ENCODE measurements at places on chromosomes 6 and 20.

- no peak for DNase-seq
Observed at GRCh38 chr6:45677381-45678284, 299.9 kb upstream of the SUPT3H start.

- DNase-seq: no peak
Observed at GRCh38 chr6:96853083-96853482, 15.8 kb upstream of the GPR63 start.

DNA sequence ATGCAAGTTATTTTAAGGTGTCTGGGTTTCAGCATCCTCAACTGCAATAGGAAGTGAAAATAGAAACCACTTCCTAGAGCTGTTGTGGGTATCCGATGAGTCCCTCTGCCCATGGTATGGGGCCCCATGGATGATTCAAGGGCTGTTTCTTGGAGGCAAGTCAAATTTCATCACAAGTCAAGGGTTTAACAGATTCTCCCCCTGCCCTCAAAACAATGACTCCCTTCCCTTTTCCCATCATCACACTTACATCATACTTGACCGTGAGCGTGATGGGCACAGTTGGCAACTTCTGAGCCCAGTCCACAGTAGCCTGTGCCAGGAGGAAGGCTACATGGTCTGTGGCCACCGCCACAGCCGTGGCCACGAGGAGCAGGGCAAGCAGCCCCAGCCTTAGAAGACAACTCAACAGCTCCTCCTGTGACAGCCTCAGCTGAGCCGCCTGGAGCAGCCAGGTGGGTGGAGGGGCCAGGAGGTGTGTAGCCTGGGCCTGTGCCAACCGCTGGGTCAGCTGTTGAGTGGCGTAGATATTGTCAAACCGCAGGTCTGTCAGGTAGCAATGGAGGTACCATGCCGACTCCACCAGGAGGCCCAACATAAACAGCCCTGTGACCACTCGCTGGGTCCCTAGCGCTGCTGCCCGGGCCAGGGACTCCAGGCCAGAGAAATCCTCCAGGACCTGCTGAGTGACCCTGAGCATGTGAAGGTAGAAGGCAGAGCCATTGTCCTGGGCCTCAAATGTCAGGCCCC is 5.2 kb downstream of the OCSTAMP start:
- no peak for DNase-seq

- DNase-seq: no peak
Observed at GRCh38 chr6:72626126-72626525, 4.3 kb downstream of the KCNQ5 start.

DNA sequence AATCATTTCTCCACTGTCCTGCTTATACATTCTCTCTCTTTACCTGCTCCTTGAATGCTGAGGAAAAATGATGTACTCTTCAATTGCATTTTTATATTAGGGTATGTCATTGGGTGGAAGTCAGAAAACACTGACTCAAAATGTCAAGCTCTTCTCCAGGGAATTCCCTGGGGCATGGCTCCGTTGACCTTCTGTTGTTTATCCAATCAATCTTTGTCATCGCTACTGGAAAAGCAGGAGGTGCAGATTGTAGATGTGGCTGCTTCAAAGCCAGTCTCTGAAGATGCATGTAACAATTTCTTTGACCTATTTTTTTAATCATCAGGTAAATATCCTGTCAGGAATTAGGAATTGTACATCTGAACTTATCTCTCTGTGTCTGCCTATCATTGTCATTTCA is 63.9 kb upstream of the TENT5A start:
- no peak for DNase-seq

GRCh38 chr20:40080041-40080652 is 608.9 kb downstream of the MAFB start:
- no peak for DNase-seq

GRCh38 chr6:29679962-29680361 is 990 bp downstream of the ZFP57 start:
- DNase-seq: peak; percentile 77

DNA sequence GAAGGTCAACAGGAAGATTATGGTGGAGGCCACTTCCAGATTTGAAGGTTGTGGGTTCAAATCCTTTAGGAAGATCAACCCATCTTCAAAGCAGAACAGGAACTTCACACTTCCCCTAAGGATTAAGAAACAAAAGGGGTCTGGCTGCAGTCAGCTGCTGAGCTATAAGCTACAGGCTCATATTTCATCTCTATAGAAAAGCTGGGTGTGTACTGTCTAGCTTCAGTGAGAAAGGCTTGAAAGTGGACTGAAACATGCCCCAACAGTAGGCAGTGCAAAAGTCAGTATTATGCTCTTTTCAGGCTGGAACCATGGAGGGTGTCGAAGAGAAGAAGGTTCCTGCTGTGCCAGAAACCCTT is 60.1 kb upstream of the SPDEF start:
- DNase-seq: no peak

DNA sequence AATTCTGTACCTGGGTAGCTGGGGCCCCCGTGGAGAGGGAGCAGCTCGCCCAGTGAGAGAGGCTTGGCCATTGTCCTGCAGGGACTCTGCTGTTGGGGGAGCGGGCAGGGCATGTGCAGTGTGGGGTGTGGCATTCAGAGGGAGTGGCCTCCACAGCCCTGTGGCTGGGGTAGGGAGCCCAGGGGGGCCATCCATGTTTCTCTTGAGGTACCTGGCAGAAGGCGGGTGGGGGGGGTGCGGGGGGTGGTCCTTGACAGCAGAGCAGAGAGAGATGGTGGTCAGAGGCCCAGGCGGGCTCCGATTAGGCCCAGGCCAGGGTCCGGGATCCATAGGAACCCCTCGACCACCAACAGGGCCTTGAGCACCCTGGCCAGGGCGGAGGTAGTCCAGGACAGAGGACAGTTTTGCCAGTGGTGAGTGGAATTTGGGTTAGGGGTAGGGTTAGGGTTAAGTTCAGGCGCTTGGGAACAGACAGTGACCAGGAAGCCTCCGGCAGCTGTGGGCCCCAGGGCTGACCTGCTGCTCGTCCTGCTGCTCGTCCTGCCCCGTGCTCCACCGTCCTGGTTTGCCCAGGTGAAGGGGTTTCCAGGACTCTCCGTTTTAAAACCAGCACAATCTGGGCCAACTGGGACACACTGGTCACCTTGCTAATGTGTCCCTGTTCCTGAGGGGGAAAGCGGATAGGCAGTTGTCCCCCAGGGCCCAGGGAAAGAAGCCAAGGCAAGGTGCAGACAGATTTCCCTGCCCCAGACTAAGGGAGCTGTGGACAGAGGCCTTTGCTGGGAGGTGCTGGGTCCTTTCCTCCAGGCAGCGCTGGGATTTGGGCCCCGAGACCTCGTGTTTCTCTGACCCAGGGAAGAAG is 24.8 kb upstream of the MYT1 start:
- DNase-seq: no peak

- peak; percentile 82 for DNase-seq
Observed at GRCh38 chr6:134060491-134061106, 8.2 kb upstream of the SLC2A12 start.

DNA sequence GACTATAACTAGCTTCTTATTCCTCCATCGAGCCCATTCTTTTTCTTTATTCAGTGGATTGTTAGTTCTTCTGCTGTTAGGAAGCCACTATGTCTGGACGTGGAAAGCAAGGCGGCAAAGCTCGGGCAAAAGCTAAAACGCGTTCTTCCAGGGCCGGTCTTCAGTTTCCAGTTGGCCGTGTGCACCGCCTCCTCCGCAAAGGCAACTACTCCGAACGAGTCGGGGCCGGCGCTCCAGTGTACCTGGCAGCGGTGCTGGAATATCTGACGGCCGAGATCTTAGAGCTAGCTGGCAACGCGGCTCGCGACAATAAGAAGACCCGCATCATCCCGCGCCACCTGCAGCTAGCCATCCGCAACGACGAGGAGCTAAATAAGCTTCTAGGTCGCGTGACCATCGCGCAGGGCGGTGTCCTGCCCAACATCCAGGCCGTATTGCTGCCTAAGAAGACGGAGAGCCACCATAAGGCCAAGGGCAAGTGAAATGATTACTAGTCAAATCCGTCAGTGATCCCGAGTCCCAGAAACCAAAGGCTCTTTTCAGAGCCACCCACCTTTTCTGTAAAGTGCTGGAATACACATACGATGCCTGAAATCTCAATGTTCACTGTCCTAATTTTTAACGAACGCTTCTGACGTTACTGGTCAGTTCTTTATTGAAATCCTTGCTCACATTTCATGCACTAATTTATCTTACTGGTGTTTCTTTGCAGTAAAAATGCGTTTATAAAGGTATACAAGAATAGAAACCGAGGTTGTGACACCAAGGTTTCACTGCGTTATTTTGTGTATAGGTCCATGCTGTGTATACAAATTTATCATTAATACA is 129.9 kb downstream of the HFE start:
- no peak for DNase-seq

DNA sequence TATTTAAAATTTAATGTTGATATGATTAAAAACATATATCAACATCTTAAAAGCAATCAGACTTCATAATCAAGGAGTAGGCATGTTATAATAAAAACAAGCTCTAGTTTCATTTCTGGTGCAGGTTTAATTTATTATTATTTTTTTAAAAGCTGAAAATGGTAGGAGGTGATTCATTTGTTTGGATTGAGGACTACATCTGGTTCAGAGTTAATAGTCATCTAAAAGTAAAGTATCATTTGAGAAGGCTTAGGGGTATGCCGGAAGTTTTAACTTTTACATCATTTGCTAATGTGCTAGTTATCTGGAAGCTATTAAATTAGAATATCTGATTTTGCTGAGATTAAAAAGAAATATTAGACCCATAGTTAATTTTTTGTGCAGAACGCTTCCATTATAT is 169.5 kb upstream of the LAMA2 start:
- DNase-seq: no peak

DNA sequence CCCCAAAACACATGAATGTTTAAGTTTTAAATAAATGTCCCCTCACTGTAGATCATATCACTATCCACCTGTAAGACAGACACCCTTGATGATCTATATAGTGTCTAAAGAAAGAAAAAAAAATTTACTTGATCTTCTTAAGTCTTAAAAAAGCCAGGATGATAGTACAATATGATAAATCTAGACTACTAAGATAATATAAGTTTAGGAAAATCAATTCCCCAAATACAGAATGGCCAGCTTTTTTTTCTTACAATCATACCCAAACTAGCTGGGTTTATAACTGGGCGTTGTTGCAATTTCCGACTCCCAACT is 14.4 kb downstream of the ZNF217 start:
- DNase-seq: no peak

GRCh38 chr6:44157152-44157521 is 1.5 kb upstream of the CAPN11 start:
- DNase-seq: no peak

DNA sequence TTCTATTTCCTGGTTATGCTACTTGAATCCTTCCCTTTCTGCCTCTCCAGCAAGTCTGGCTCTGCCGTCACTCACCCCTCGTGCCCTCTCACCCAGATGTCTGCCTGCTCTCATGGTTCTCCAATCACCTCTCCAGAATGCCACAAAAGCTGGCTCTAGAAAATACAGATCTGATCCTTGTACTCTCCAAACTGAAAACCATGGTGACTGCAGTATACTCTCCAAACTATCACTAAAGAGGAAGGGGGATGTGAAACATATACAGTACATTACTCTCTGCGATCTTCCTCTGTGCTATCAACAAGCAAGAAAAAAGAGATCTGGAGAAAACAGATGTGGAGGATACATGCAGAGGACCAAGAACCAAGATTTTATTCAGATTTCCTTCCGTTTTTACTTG is 91.1 kb downstream of the ATXN1 start:
- DNase-seq: no peak

DNA sequence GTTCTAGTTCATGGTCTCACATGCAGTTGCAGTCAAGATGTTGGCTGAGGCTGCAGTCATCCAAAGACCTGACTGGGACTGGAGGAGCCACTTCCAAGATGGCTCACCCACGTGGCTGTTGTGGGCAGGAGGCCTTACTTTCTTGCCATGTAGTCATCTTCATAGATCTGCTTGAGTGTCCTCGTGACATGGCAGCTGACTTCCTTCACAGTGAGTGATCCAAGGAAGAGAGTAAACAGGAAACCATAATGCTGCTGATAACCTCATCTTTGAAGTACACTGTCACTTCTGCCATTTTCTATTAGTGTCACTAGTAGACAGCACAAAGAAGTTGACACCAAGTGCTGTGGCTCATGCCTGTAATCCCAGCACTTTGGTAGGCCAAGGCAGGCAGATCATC is 40.1 kb upstream of the AKIRIN2 start:
- no peak for DNase-seq

DNA sequence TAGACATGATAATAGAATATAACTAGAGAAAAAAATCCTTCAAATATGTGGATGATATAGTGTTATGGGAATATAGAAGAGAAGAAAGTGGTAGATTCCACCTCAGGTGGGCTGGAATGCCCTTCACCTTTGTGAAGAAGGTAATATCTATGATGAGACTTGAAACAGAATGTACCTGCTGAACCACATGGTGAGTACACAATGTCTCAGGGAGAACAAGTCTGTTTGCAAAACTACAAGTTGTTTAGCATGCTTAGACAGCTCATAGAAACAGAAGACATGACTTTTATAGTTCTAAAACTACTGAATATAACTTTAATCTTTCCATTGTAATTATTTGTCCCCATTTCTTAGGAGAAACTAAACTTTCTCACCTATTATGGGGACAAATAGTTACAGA is 12.2 kb downstream of the C6orf58 start:
- DNase-seq: no peak

DNA sequence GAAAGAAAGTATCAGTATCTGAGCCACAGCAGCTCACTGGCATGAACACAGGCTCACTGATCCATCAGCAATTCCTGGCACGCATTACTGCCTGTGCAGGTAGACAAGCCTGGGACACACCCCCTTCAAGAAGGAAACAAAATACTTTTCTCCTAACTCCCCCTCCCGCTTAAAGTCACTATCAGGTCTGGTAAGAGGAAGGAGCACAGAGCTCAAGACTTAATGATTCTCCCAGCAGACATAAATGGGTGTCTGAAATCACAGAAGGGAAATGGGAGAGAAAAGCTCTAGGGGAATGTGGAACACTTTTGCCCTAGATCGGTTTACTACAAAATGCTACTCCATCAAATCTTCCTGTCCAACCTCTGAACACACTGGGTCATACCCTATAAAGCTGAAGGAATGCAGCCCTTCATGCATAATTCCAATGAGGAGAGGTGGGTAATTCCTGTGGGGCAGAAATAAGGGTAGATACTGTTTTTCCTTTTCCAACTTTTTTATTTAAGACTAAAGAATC is at the start of gene ADGRF1:
ADGRF1 (minus strand) TSS at position 58 of the 517 bp plus-strand sequence. CDS start 13,271 bp downstream, outside the sequence.
- peak; percentile 60 for DNase-seq

GRCh38 chr6:136549300-136550044 is 750 bp downstream of the MAP7 start:
- peak; percentile 19 for DNase-seq

DNA sequence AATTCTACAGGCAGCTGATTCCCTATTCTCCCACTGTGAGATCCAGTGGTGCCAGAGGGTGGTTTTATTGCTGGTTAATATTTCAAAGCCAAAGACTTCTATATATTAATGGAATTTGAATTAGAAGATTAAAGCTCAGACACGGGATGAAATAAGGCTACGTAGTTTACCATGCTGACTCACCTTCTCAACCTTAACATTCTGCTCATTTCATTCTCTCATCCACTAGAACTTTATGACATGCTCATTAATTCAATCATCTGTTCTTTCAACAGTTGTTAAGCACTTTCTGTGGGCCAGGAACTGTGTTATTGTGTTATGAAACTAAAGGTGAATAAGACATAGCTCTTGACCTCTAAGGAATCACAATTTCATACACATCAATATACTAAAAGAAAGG is 456.9 kb upstream of the MAP3K7 start:
- DNase-seq: no peak

Measured in RWPE1 (cell line).